ENCODE measurements at places on chromosomes 6 and 20.

GRCh38 chr20:49669601-49670189 lies 44.0 kb downstream of the B4GALT5 start:
- no peak for DNase-seq

DNA sequence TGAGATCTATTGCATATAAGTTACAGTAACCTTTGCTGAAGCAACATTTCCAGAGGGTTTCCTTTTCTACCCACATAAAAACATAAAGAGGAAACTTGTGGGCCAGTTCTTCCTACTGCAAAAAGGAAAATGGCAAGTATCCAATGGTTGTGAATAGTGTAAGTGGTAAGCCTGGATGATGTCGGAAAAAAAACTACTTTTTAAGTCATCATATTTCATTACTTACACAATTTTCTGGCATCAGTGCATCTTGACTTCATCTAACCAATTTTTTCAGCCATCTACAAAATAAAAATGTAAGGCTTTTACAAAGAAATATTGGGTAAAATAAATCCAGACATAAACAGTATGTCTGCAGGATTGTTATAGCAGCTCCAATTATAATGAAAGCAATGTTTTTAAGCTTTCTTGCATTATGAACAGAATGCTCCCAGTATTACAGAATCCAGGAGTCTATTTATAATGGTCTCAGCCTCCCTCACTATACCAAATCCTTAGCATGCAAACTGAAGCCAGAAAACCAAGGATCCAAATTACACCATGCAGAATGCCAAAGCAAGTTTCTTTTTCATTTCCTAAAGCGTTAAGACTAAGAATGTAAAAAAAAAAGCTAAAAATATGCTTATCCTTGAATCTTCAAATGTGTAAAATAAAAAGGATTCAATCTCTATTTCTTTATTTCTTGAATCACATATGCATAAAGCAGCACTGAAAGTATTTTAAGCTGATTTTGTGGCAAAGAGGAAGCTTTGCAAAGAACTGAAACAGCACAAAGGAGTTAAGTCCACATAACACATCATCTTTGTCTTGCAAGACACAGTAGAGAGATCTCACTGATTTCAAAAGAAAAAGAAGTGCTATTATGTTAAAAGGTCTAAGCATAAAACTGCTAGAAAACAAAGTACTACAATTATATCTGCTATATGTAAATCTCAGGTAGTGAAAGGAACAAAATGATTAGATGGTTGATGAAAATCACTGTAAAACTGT lies 126.8 kb upstream of the HMGCLL1 start:
- no peak for DNase-seq

DNA sequence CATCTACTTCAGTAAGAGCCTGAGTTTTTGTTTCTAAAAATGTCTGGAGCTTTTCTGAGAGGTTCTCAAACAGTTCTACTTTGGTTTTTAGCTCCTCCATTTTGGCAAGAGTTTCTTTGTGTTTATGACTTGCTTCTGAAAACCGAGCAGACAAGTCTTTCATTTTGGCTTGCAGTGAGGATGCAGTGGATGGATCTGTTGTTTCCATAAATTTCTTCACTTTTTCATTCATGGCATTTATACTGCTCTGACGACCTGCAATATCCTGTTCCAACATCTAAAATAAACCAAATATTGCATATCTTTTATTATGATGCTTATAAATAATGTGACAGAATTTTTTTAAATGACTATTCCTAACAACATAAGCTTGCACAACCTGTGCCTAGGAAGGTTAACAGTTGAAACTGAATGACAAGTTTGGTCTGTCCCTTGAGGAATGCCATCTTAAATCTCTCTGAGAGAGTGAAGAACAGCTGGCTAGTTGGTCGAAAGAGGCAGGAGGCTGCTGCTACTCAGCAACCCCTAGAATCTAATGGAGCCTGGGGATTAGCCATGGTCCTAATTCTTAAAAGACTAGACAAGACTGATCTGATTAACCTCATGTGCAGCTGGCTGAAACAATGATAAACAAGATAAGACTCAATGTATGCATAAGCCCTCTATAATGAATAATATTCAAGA lies 69.8 kb downstream of the DST start:
- DNase-seq = no peak

DNA sequence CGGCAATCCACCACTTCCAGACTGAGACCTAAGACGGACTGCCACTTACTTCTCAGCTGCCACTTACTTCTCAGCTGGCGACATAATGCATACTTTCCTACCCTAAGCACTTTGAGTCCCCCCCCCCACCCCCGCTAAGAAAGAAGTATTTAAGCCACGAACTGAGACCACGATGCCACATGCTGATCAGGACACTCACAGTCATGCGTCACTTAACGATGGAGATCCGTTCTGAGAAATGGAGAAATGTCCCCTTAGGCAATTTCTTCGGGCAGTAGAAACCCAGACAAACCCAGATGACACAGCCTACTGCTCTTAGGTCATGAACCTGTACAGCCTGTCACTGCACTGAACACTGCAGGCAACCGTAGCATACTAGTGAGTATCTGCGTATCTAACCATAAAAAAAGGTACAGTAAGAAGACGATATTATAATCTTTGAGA lies 690 bp downstream of the IFNGR1 start:
- DNase-seq = peak; percentile 79

DNA sequence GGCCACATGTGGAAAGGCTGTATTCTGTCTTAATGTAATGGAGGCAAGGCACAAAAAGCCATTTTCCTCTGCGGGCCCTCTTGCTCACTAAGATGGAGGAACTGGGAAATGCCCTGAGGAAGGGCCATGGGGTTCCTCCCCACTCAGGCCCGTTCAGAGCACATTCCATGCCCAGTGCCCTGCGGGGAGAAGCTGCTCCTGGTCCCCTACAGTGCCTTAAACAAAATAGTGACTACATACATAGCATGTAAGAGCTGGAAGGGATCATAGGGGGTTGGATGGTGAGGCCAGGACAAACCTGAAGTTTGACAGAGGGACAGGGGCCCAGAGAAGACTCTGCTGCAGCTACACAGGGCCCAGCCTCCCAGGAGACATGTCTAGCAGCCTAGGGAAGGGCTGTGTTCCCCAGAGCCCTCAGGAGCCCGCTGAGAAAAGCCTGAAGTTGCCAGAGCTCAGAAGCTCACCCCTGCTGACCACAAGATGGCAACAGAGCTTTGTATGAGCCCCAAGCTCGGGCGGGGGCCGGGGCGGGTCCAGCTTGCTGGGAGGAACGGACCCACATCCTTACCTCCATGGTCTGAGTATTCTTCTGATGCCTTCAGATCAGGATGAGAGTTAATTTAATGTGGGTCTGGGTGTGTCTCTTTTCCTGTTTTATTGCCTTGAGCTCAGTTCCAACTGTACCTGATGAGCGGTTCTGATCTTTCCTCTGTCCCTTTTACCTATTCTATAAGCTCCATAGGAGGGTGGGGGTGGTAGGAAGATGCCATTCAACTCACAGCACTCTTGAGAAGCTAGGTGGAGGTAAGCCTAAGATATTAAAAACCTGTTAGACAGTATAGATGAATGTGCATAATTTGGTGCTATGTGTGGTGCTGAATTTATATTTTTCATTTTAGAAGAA lies 242.9 kb downstream of the CDC5L start:
- DNase-seq = peak; percentile 54

GRCh38 chr6:27608916-27609883 lies 136.3 kb upstream of the ZNF184 start:
- no peak for DNase-seq

Measured in fibroblast of skin of back (primary cell).